ENCODE measurements at places on chromosomes 5 and 9.

DNA sequence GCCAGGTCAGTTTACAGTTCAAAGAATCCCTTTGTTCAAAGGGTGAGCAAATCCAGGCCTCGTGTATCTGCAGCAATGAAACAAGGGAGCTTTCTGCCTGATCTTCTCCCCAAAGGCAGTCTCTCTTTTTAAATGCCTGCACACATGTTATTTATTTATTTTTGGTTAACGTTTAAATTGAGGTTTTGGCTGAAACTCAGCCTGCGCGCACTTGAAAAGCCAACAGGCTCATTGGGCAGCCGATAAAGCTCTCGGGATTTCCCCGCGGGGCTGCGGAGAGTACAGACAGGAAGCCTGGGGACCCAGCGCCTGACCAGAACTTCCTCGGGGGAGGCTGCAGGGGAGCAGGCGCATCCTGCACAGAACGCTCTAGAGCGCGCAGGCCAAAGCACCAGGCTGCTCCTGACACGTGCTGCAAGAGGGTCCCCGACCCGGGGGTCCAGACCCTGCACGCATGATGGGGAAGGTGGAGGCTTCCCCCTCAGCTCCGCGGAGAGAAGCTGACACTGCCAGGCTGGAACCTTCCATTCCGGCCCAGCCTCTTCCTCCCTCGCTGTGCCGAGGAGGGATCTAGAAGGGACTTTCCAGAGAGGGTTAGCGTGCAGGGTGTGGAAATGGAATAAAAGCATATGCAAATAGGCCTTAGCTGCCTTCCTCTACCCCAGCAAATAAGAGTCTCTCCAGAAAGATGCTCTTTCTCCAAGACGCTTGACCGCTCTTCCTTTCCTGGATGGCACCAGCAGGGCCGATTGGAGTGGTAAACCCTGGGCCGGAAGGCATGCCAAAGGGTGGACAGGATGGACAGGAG, 46.1 kb downstream of the PTTG1 start:
- peak; percentile 79 for DNase-seq

- DNase-seq: no peak
Measured at GRCh38 chr5:34529581-34530331, 126.4 kb upstream of the RAI14 start.

GRCh38 chr5:174527916-174528540, 196.4 kb upstream of the MSX2 start:
- no peak for DNase-seq

GRCh38 chr9:136971746-136972145, 5.6 kb upstream of the PTGDS start:
- no peak for DNase-seq

GRCh38 chr9:96522366-96522765, 72.4 kb downstream of the HABP4 start:
- DNase-seq: no peak

GRCh38 chr5:8446179-8446578, 577.2 kb downstream of the MTRR start:
- no peak for DNase-seq

DNA sequence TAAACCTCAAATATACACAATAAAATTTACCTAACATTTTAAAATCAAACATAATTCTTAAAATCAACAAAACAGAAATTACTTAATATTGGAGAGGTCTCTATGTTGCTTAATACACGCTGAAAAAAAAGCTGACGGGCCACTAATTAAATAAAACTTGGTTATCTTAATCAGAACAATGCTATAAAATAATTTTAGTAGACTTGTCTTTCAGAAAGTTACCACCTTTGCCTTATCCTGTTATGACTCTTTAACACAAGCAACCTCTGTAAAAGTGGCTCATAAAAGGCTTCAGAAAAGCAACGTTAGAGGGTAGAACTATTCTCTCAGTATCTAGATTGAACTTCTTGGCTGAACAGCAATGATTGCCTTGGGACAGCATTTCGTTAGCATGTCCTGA, 251.0 kb upstream of the RIOK2 start:
- no peak for DNase-seq

DNA sequence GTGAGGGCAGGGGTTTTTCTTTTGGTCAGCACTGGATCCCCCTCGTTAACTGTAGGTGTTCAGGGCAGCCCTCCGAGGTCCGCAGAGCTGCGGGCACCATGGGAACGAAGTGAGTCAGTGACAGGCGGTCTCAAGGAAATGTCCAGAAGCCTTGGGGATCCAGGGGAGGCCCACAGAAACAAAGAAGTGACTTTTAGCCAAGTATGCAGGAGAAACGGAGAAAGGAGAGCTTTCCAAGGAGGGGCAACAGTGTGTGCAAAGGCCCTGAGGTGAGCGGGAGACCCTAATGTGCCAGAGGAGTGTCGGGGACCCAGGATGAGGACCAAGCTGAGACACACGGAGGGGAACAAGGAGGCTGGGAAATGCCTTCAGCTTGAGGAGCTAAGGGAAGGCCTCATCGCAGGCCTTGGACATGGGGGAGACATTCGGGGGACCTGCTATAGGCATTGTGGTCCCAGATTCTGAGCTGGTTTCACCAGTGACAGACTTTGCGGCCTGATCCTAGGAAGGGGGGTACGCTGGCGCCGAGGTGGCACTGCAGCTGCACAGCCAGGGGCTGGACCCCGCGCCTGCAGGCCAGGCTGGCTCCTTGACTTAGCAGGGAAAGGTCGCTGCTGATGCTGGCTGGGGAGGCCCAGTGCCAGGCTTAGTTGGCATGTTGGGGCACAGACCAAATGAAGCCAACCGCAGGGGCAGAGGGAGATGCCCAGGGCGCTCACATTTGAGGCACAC, 3.3 kb downstream of the LTC4S start:
- no peak for DNase-seq

GRCh38 chr9:84239343-84239742, 101.2 kb downstream of the SLC28A3 start:
- DNase-seq: no peak

DNA sequence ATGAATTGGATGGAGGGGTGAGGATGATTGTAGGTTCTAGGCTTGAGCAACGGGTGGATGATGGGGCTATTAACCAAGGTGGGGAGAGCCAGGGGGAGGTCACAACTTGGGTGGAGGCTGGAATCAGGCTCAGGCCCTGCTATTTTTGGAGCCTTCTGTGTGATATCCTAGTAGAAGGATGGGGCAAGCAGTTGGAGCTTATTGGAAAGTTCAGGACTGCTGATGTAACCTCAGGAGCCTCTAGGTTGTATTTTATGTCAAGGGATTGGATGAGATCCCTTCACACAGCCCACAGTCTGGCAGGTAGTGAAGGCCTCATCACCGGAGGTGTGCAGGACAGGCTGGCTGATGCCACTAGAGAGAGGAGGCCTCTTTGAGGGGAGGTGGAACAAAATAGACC, 11.2 kb upstream of the RPS14 start:
- no peak for DNase-seq

Measured in T-helper 22 cell (primary cell).